NCI-H1092 (cell line): ENCODE measurements at places on chromosomes 6 and 20.

DNA sequence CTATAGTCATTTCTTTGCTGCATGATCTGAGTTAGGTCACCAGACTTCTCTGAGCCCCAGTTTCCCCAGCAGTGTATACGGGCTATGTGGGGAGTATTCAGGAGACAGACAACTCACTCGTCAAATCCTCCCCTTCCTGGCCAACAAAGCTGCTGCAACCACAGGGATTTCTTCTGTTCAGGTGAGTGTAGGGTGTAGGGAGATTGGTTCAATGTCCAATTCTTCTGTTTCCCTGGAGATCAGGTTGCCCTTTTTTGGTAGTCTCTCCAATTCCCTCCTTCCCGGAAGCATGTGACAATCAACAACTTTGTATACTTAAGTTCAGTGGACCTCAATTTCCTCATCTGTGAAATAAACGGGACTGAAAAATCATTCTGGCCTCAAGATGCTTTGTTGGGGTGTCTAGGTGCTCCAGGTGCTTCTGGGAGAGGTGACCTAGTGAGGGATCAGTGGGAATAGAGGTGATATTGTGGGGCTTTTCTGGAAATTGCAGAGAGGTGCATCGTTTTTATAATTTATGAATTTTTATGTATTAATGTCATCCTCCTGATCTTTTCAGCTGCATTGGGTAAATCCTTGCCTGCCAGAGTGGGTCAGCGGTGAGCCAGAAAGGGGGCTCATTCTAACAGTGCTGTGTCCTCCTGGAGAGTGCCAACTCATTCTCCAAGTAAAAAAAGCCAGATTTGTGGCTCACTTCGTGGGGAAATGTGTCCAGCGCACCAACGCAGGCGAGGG lies 594 bp upstream of the CDKN1A start:
- no peak for DNase-seq

- DNase-seq: no peak
These were observed 94.4 kb upstream of the ZNF217 start for GRCh38 chr20:53688085-53688484.

- no peak for DNase-seq
These were observed 30.9 kb upstream of the XRN2 start for GRCh38 chr20:21272279-21272678.

DNA sequence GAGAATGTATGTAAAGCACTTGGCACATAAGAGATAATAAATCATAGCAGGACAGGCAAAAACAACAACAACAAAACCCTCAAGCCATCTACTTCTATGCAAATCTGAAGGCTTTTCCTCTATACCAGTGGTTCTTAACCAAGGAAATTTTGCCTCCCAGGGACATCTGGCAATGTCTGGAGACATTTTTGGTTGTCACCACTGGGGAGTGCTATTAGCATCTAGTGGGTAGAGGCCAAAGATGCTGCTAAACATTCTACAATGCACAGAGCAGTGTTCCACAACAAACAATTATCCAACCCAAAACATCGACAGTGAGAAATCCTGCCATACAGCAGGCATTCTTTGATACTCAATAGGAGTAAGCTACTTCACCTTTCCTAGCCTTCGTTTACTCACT lies 28.2 kb downstream of the NDRG3 start:
- DNase-seq: no peak

DNA sequence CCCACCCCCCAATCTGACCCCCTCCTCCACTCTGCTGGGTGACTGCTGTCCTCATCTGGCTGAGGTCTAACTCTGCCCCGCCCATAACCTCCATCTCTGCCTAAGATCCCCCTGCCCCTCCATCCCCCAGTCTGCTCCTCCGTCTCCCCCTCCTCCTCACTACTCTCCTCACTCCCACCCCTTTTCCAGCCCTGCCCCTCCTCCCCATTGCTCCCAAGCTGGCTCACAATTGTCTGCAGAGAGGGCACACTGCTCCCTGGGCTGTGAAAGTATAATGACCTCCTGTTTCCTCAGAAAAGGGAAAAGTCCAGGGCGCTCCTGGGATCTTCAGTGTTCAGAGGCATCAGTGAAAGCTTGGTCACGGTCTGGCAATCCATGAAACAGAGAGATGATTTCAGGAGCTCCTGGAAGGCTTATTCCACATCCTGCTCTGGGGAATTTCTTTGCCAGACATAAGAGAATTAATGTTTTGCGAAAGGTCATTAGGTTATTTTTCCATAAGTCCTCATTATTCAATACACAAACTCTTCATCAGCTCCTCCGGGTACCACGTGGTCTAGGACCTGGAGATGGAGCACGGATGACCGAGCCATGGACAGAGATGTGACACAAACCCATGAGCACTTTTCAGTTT lies 21.5 kb downstream of the CST5 start:
- no peak for DNase-seq

DNA sequence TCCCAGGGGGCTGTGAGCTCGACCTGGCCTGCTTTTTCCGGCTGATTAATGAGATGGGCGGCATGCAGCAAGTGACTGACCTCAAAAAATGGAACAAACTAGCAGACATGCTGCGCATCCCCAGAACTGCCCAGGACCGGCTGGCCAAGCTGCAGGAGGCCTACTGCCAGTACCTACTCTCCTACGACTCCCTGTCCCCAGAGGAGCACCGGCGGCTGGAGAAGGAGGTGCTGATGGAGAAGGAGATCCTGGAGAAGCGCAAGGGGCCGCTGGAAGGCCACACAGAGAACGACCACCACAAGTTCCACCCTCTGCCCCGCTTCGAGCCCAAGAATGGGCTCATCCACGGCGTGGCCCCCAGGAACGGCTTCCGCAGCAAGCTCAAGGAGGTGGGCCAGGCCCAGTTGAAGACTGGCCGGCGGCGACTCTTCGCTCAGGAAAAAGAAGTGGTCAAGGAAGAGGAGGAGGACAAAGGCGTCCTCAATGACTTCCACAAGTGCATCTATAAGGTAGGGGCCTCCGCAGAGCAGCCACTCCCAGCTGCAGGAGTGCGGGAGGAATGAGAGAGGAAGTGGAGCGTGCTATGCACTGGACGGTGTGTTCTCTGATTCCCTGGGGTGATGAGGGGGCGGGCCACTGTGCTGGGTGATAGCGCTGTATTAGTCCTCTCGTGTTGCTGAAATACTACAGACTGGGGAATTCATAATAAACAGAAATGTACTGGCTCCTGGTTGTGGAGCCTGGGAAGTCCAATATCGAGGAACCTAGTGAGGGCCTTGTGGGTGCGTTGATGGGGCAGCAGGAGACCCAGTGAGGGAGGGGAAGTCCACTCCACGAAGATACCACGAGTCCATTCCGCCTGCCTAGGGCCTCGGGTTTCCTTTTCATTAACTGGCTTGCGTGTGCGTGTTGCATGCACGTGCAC lies 161.7 kb downstream of the DTNBP1 start:
- DNase-seq: no peak

GRCh38 chr6:54515013-54515412 lies 206.8 kb downstream of the TINAG start:
- DNase-seq: no peak

DNA sequence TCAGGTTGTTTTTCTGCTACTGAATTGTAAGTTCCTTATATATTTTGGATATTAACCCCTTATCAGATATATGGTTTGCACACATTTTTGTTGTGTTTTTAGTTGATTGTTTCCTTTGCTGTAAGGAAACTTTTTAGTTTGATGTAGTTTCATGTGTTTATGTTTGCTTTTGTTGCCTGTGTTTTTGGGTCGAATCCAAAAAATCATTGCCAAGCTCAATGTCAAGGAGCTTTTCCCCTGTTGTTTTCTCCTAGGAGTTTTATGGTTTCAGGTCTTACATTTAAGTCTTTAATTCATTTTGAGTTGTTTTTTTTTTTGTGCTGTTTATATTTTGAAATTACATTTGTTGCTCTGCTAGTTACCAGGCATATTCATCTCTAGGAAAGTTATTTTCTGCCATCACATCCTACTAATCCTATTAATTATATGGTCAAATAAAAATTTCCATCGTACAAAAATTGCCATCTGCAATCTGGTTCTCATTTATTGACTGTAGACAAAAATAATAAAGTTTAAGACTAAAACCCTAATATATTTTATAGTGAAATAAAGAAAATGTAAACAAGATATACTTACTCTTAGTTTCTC lies 103.8 kb upstream of the FAM184A start:
- no peak for DNase-seq

DNA sequence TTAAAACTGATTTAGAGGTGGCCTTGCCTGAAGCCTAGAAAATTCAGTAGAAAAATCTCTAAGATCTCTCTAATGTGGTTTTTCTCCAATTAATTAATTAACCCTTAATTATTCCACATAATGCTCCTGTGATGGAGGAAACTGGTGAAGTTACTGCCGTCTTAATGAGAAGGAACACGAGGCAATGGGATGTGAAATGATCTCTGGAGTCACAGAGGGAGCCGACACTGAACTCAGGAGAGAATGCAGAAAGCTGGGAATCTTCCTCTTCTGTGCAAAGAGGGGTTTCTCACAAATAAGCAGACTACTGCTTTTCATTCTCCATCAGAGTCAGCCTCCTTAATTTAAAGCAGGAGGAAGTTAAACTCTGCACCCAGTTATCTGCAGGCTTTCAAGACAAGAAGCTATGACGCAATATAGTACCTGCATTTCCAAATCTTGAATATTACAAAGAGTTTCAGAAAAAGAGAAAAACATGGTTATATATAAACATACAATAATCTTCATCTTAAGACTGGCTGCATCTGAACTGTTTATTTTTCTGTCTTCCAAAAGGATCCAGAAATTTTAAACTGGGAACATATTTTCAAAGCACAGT lies 18.1 kb upstream of the SNRPB2 start:
- DNase-seq: no peak

DNA sequence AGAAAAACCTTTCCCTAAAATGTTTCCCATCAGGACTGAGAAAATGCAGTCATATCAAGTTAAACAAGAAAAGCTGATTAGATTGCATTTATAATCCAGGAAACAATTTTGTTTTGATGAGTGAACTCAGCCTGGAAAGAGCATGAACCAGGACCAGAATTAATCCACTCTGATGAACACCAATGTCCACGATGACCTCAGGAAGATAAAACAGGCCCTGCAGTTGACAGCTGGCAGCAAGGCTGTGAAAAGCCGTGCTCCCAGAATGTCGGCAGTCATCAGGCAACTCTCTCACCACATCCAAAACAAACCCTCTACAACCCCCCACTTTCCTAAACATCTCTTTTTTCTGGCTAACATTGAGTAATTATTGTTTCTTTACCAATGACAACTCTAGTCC lies 74.0 kb upstream of the PROKR2 start:
- no peak for DNase-seq

- peak; percentile 36 for DNase-seq
These were observed 297.9 kb downstream of the UTRN start for GRCh38 chr6:144582939-144583613.
